ENCODE measurements at places on chromosomes 12 and 14.

GRCh38 chr14:95993768-95994592, 45.2 kb upstream of the C14orf132 start:
- no peak for DNase-seq

DNA sequence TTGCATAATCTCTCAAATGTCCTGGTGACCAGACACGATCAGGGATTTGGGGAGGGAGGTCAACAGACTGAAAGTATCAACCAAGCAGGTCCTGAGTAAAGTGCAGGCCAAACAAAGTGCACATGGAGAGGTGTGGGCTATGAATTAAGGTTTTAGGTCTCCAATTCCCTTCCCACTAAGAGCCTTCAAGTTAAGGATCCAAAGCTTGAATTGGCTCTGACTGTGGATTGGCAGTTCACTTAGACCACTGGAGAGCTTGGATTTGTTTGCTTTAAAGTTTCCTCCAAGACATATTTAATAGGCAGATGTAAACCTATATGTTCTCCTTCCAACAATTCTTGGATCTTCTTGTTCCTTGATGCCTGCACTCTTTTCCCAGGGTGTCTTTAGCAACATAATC, 129.6 kb upstream of the IGF1 start:
- DNase-seq = no peak

DNA sequence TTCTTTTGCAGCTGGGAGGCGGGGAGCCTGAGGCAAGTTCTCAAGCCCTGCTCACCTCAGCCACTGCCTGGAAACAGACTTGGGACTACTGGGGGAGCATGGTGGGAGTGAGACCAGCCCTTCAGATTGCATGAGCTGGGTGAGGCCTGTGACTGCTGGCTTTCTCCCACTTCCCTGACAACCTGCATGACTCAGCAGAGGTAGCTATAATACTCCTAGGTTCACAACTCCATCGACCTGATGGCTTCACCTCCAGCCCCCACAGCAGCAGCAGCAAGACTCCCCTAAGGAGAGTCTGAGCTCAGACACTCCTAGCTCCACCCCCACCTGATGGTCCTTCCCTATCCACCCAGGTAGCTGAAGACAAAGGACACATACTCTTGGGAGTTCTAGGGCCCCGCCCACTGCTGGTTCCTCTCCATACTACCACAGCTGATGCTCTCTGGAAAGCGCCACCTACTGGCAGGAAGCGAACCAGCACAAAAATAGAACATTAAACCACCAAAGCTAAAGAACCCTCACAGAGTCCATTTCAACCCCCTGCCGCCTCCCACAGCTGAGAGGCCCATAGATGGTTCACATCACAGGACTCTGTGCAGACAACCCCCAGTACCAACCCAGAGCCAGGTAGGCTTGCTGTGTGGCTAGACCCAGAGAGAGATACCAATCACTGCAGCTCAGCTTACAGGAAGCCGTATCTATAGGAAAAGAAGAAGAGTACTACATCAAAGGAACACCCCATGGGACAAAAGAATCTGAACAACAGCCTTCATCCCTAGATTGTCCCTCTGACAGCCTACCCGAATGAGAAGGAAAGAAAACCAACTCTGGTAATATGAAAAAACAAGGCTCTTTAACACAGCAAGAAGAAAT, 68.7 kb downstream of the RPAP3 start:
- DNase-seq = no peak

GRCh38 chr14:37597914-37598746, 2.7 kb downstream of the TTC6 start:
- no peak for DNase-seq

DNA sequence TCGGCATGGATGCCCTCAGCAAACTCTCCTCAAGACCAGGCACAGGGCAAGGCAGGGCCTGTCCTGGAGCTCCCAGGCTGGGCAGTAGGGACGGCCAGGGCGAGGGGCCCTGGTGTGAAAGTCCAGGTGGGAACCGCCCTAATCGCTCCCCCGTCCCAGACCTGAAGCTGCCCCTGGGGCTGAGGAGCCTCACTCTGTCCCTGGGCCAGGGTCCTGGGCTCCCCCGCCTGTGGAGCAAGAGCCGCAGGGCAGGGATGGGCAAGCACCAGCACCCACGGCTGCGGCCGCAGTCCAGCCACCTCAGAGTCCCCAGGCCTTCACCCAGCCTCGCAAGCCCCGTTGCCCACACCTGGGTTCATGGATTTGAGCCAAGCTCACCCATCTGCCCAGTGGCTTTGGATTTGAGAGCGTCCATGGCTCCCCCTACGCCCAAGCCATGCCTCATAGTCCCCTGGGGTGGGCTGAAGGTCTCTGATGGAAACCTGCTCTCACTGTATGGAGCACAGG, 102.4 kb upstream of the C14orf180 start:
- DNase-seq = no peak

DNA sequence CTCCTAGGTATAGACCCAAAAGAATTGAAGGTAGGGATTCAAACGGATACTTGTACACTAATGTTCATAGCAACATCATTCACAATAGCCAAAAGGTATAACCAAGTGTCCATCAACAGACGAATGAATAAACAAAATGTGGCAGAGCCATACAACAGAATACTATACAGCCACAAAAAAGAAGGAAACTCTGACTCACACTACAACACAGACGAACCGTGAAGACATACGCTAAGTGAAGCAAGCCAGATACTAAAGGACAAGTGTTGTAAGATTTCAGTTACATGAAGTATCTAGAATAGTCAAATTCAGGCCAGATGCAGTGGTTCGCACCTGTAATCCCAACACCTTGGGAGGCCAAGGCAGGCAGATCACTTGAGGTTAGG, 19.1 kb downstream of the CAMKK2 start:
- no peak for DNase-seq

Data from GM04503 (cell line).